ENCODE measurements at places on chromosomes 3 and 15. TPM values are rescaled to one million over a fixed set of nuclear protein-coding genes. Genes with fewer than 3 reads are reported as not detected.

The SLC24A5 gene
- not detected for total RNA-seq

GRCh38 chr3:136645915-136646314, 106.3 kb downstream of the STAG1 start:
- DNase-seq: no peak

The MESP2 gene
- 0.16 TPM for total RNA-seq

- DNase-seq: no peak
Measured at GRCh38 chr15:70279096-70279495, 181.4 kb upstream of the TLE3 start.
